Stimulated activated naive CD4-positive, alpha-beta T cell treated with Interleukin-2 at 50 U/mL for 16 hours (primary cell): ENCODE measurements at places on chromosomes 11 and 22.

DNA sequence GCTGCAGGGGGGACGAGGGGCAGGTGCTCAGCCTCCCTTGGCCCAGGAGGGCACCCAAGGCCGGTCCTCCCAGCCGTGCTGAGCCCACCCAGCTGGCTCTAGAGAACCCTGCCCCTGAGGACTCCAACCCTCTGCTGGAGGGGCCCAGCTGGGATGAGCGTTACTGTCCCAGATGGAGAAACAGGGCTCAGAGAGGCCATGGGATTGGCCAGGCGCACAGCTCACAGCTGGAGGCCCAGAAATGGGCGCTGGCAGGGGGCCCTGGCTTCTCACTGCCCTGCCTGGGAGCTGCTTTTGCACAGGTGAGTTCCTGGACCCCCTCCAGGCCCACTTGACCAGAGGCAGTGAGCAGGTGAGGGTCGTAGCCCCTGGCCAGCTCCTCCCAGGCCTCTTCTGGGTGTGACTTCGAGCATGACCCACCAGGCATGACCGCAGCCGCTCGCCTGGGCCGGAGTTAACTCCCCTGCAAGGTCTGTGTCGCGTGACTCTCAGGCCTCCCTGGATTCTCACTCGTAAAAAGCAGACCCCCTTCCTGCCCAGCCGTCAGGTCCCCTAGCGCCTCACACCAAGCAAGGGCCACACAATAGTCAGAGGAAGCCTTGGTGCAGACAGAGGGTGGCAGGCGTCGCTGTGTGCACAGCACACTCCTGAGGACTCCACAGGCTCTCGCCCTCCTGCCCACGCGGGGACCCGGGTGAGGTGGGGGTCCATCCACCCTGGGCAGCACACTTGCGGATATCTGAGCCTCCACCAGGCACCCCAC lies 19.7 kb upstream of the IL17REL start:
- no peak for DNase-seq

DNA sequence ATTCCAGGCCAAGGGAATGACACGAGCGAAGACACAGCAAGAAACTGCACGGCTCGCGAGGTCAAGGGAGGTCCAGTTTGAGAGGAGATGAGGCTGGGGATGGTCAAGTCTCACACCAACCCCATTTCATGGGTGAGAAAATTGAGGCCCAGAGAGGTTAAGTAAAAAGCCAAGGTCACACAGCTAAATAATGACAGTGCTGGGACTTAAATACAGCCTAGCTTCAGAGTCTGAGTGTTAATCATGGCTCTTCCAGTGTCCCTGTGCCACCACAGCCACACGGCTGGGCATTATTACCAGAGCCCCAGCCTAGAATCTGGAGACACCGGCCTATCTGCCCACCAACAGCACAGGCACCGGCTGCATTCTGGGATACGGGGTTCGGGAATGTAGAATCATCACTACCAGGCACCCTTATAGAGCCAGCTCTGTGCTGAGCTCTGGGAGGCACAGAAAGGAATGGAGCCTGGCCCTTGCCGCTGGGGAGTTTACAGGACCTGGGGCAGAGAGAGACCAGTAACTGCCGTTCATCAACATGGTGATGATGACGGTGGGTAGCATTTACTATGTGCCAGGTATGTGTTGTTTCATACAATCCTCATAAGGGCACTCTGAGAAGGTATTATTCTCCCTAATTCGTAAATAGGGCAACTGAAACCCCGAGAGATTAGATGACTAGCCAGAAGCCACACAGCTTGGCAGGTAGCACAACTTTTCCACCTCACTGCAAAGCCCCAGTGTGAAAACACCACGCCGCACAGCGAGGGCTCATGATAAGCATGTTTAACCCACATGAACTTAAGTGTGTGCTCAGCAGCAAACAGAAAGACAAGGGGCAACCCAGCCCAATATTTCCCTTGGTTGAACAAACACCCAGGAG lies 51.8 kb downstream of the CD6 start:
- DNase-seq, result peak; percentile 76

- DNase-seq, result no peak
These were observed 677 bp downstream of the DYNC2H1 start for GRCh38 chr11:103109818-103110388.

DNA sequence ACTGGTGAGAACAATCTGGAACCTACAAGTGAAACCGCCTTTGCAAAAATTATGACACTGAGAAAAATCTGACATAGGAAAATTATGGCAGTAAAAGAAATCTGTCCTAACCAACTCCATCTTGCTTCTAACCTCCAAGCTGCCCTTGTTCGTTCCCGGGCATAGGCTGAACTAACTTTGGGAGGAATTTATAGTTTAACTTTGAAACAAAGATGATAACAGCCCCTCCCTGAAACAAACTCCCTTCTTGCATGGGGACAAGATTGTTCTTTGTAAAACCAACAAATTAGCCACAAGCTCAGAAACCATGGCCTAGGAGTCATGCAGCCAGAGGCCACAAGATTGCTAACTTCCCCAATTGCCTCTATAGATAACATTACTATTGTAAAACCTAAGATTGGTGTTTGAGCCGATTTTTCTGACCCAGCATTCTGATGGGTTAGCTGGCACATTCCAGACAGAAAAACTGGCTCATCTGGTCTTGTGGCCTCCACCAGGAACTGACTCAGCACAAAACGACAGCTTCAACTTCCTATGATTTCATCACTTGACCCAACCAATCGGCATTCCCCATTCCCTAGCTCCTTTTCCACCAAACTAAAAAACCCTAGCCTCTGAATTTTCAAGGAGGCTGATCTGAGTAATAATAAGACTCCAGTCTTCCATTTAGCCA lies 3.6 kb upstream of the CCDC81 start:
- no peak for DNase-seq

GRCh38 chr11:112786886-112787530 lies 174.2 kb upstream of the NCAM1 start:
- no peak for DNase-seq

DNA sequence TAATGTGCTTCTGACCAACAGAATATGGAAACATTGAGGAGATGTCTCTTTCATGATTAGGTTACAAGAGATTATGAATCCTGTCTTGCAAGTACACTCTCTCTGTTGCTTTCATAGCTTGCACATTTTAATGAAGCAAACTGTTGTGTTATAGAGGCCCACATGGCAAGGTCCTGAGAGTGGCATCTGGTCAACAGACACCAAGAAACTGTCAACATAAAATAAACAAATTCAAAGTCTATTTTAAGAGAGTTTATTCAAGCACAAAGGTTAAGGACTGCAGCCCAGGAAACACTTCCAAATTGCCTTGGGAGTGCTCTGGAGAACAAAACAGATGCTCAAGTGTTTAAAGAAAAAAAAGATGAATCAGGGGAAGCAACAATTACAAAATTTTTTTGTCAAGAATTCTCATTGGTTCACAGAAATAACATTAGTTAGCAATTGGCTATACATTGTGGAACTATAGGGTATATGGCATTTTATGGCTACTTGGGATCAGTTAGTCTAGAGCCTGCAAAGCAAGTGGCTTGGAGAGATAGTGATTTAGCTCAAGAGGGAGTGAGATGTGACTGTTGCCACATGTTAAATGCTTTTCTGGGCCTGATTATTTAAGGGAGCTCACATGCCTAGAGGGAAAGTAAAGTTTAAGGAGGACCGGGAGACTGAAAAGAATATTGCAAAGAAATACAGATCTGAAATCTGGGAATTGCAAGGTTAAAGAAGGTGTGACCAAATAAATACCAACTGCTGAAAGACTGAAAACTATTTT lies 54.6 kb downstream of the CTSC start:
- DNase-seq, result no peak
